Stomach (tissue), 19 donors: ENCODE measurements at places on chromosomes 6 and 20. TPM values are rescaled to one million over a fixed set of nuclear protein-coding genes. Genes with fewer than 3 reads are reported as not detected.

Gene PGC
- 32,926 TPM for total RNA-seq

DNA sequence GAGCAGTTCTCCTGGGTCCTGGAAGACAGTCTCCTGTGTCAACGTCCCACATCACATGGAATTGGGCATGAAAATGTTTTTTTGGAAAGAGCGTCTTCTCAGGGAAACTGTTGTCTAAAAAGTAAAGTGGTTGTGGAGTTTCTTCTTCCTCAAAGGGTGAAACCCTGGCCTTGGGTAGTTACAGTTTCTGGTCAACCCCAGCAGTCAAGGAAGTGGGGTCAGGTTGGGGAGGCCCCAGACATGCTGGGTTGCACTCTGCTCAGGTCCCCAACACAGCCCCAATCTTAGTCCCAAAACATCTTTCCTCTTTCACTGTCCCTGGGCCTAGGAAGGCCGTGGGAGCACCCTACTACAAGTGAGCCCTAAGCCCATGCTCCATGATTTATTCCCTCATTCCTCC is 996 bp upstream of the NFKBIE start:
- peaks cover 3% of the 10 kb centered on the region for H3K36me3 ChIP-seq
- H3K27me3 ChIP-seq: peaks cover 27% of the 10 kb centered on the region
- DNase-seq: no peak
- H3K4me3 ChIP-seq: no peak overlapping the region
- H3K27ac ChIP-seq: peak overlapping the region; percentile 87

DNA sequence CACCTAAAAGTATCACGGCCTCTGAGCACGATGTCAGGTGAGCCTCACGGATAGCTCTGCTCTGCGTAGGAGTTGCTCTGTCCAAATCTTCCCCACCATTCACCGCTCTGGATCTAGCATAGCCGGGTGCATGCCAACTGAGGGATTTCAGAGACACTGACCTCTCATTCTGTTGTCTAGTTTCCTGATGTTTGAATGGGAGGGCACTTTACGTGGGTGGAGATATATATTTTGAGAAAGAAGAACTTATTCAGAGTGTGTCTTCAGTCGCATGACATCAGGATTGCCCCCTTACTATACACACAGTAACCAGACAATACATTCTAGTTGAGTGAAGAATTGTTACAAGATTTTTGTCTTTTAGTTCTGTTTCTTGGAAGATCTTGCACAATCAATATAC is 96.5 kb upstream of the CITED2 start:
- no peak overlapping the region for H3K27ac ChIP-seq
- H3K27me3 ChIP-seq: no peaks in the 10 kb centered on the region
- H3K36me3 ChIP-seq: no peaks in the 10 kb centered on the region
- no peak for DNase-seq
- H3K4me3 ChIP-seq: no peak overlapping the region

- H3K36me3 ChIP-seq: no peaks in the 10 kb centered on the region
- DNase-seq: no peak
- H3K4me1 ChIP-seq: peaks cover 41% of the 10 kb centered on the region
- H3K27me3 ChIP-seq: no peaks in the 10 kb centered on the region
- H3K4me3 ChIP-seq: no peak overlapping the region
- peak overlapping the region; percentile 76 for H3K27ac ChIP-seq
Observed at GRCh38 chr20:6765469-6766058, 1.9 kb upstream of the BMP2 start.

- no peak overlapping the region for H3K27ac ChIP-seq
- H3K36me3 ChIP-seq: no peaks in the 10 kb centered on the region
- no peaks in the 10 kb centered on the region for H3K4me1 ChIP-seq
- no peak for DNase-seq
- H3K4me3 ChIP-seq: no peak overlapping the region
Observed at GRCh38 chr6:111030008-111031007, 48.5 kb downstream of the RPF2 start.

- H3K4me3 ChIP-seq: peak overlapping the region; percentile 66
- H3K36me3 ChIP-seq: no peaks in the 10 kb centered on the region
- peak overlapping the region; percentile 79 for H3K27ac ChIP-seq
- H3K4me1 ChIP-seq: peaks cover 49% of the 10 kb centered on the region
- no peaks in the 10 kb centered on the region for H3K27me3 ChIP-seq
- peak; percentile 95 for DNase-seq
Observed at GRCh38 chr20:36153736-36154699, 522 bp upstream of the EPB41L1 start.

Gene GPR6
- total RNA-seq: not detected

DNA sequence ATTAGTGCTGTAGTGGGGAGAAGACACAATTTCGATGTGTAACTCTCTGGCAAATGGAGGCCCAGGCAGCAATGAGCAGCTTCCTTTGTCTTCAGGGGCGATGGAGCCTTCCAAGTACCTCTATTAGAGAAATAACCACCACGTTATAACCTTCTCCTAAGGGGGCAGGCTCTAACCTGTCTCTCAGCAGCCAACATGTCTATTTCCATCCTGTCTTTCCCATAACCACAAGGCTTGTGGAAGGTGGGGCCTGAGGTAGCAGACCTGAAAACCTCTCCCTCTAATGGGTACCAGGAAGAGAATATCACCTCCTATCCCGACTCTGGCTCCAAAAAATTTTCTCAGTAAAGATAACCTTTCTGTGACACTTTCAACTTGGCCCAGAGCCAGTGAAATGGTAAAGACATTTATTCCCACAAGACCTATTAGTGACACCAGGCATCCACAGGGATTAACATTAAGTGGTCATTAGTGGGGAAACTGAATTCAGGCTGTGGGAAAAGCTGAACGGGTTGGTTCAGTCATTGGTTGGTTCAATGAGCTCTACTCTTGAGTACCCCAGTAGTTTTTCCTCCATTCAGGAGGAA is 4.0 kb downstream of the PEX6 start:
- H3K27me3 ChIP-seq: no peaks in the 10 kb centered on the region
- DNase-seq: no peak
- peaks cover 11% of the 10 kb centered on the region for H3K36me3 ChIP-seq
- H3K4me3 ChIP-seq: no peak overlapping the region
- H3K27ac ChIP-seq: no peak overlapping the region

Gene ENPP1
- 11.2 TPM for total RNA-seq

GRCh38 chr6:79570129-79571029 is 33.1 kb upstream of the LCA5 start:
- peak overlapping the region; percentile 31 for H3K4me3 ChIP-seq
- peaks cover 6% of the 10 kb centered on the region for H3K4me1 ChIP-seq
- no peaks in the 10 kb centered on the region for H3K27me3 ChIP-seq

- H3K4me1 ChIP-seq: no peaks in the 10 kb centered on the region
- no peak overlapping the region for H3K27ac ChIP-seq
- H3K27me3 ChIP-seq: no peaks in the 10 kb centered on the region
- no peak for DNase-seq
- no peak overlapping the region for H3K4me3 ChIP-seq
Observed at GRCh38 chr6:133447924-133448323, 206.8 kb downstream of the EYA4 start.

- H3K4me3 ChIP-seq: no peak overlapping the region
- H3K4me1 ChIP-seq: no peaks in the 10 kb centered on the region
- no peaks in the 10 kb centered on the region for H3K36me3 ChIP-seq
- H3K27me3 ChIP-seq: no peaks in the 10 kb centered on the region
Observed at GRCh38 chr20:37421988-37422387, 76.0 kb downstream of the SRC start.

DNA sequence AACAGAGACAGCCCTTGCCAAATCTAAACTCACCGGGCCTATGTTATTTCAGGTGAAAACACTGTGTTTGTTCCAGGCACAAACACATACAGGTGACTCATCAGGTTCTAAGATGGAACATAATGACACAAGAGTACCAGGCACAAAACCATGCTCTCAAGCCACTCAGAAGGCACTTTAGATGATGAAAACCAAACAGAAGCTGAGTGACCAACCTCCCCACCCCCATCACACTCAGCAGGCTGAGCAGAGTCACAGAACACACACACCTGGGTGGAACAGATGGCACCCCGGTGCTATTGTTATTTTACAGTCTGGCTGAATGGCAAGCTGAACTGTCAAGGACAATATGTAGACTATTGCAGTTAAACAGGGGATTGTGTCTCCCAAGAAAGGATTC is 20.6 kb upstream of the NKX2-2 start:
- no peaks in the 10 kb centered on the region for H3K4me1 ChIP-seq
- H3K4me3 ChIP-seq: no peak overlapping the region
- no peak overlapping the region for H3K27ac ChIP-seq
- DNase-seq: peak; percentile 57
- H3K36me3 ChIP-seq: no peaks in the 10 kb centered on the region

Gene OR10C1
- total RNA-seq: not detected

GRCh38 chr6:47724300-47724699 is 25.9 kb downstream of the ADGRF4 start:
- no peak overlapping the region for H3K4me3 ChIP-seq
- H3K36me3 ChIP-seq: no peaks in the 10 kb centered on the region
- no peaks in the 10 kb centered on the region for H3K27me3 ChIP-seq
- no peak overlapping the region for H3K27ac ChIP-seq

- H3K4me1 ChIP-seq: peaks cover 66% of the 10 kb centered on the region
- no peaks in the 10 kb centered on the region for H3K36me3 ChIP-seq
- peak overlapping the region; percentile 95 for H3K27ac ChIP-seq
- H3K4me3 ChIP-seq: peak overlapping the region; percentile 92
- DNase-seq: peak; percentile 26
Observed at GRCh38 chr6:138986578-138986977, 1.5 kb downstream of the REPS1 start.

- H3K4me3 ChIP-seq: no peak overlapping the region
- H3K36me3 ChIP-seq: peaks cover 78% of the 10 kb centered on the region
- H3K4me1 ChIP-seq: no peaks in the 10 kb centered on the region
- H3K27me3 ChIP-seq: no peaks in the 10 kb centered on the region
- H3K27ac ChIP-seq: no peak overlapping the region
Observed at GRCh38 chr6:87608802-87609201, 18.9 kb downstream of the ORC3 start.

GRCh38 chr6:52612336-52613054 is 35.6 kb upstream of the TRAM2 start:
- H3K36me3 ChIP-seq: no peaks in the 10 kb centered on the region
- no peaks in the 10 kb centered on the region for H3K27me3 ChIP-seq
- peak overlapping the region; percentile 19 for H3K27ac ChIP-seq
- peaks cover 38% of the 10 kb centered on the region for H3K4me1 ChIP-seq

GRCh38 chr6:14921170-14921569 is 324.7 kb upstream of the JARID2 start:
- H3K27ac ChIP-seq: peak overlapping the region; percentile 83
- peaks cover 42% of the 10 kb centered on the region for H3K4me1 ChIP-seq
- H3K36me3 ChIP-seq: no peaks in the 10 kb centered on the region
- H3K27me3 ChIP-seq: no peaks in the 10 kb centered on the region
- peak; percentile 34 for DNase-seq

GRCh38 chr20:14583413-14583812 is 246.0 kb upstream of the FLRT3 start:
- H3K27ac ChIP-seq: no peak overlapping the region
- no peak for DNase-seq
- H3K4me1 ChIP-seq: peaks cover 16% of the 10 kb centered on the region
- no peaks in the 10 kb centered on the region for H3K27me3 ChIP-seq
